ENCODE measurements at places on chromosomes 16 and 17.

DNA sequence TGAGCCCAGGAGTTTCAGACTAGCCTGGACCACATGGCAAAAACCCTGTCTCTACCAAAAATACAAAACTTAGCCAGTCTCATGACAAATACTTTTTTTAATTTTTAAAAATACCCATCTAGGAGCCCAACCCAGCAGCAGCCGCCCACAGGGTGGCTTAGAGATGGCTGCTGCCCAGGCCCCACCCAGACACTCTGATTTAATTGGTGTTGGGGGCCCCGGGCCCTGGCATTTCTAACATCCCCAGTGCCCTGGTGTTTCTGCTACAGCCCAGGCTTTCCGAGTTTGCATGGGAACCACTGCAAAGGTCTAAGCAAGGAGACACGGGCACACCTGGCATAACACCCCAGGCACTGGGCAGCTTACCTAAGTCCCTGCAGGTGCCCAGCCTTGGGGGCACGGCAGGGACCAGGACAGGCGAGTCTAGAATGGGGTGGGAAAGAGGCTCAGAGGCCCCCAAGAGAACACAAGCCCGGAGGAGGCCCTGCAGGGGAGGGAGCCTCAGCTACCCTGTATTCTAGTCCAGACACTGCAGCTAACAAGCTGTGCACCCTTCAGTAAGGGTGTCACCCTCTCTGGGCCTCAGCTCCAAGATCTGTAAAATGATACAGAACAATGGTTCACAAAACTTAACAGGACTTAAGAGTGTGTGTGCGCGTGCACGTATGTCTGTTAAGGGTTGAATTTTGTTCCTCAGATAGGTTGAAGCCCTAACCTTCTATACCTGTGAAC lies 48.8 kb downstream of the RMI2 start:
- no peak for DNase-seq

- no peak for DNase-seq
Measured at GRCh38 chr17:9813166-9813565, 8.7 kb downstream of the GSG1L2 start.

GRCh38 chr16:48865520-48865919 lies 255.5 kb upstream of the N4BP1 start:
- DNase-seq, result no peak

DNA sequence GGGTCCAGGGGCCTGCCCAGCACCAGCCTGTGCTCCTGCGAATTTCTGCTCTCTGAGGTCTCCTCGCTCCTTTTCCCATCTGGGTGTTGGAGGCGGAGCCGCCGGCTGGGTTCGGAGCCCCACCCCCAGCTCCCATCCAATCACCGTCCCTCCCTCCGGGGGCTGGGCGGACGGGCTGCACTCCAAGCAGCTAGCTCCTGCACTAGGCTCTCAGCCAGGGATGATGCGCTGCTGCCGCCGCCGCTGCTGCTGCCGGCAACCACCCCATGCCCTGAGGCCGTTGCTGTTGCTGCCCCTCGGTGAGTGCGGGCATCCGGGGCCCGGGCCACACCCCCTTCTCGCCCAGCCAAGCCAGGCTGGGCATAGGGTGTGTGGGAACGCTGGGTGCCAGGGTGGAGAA lies at the start of gene NRN1L:
Gene NRN1L (plus strand): TSS at position 202 of the 400 bp plus-strand sequence. CDS start 19 bp downstream, at position 221.
- DNase-seq, result peak; percentile 90

DNA sequence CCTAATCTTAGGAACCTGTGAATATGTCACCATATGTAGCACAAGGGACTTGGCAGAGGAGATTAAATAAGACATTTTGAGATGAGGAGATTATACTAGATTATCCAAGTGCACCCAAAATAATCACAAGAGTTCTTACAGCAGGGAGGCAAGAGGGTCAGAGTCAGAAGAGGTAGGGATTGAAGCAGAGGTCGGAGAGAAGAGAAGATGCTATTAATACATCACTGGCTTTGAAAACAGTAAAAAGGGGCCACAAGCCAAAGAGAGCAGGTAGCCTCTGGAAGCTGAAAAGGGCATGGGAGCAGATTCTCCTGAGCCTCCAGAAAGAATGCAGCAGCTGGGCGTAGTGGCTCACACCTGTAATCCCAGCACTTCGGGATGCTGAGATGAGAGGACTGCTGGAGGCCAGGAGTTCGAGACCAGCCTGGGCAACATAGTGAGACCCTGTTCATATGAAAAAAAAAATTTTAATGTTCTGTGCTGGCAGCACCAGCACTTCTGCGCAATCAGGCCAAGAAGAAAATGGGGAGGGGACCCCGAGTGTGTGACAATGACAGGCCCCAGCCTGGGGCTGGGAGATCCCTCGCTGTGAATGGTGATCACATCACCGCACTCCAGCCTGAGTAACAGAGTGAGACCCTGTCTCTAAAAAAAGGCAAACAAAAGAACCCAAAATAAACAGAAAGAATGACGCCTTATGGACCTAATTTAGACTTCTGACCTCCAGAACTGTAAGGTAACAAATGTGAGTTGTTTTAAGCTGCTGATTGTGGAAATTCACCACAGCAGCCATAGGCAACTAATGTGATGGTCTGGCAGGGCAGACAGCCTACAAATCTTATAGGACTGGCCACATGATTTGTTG lies 275.4 kb downstream of the MRTFB start:
- DNase-seq, result no peak

GRCh38 chr17:56796536-56796935 lies 37.2 kb downstream of the C17orf67 start:
- DNase-seq, result no peak

- peak; percentile 42 for DNase-seq
Measured at GRCh38 chr17:75326226-75326848, 37.1 kb upstream of the SLC25A19 start.

Data from fibroblast of skin of abdomen (primary cell).